ENCODE measurements at places on chromosomes 2 and 18. TPM values are rescaled to one million over a fixed set of nuclear protein-coding genes. Genes with fewer than 3 reads are reported as not detected.

GRCh38 chr18:21955757-21956652 is 213.4 kb upstream of the GATA6 start:
- no peak for DNase-seq
- H3K36me3 ChIP-seq: no peaks in the 10 kb centered on the region
- H3K4me1 ChIP-seq: no peaks in the 10 kb centered on the region

GRCh38 chr2:101327863-101328394 is 19.4 kb upstream of the RNF149 start:
- H3K36me3 ChIP-seq: no peaks in the 10 kb centered on the region
- DNase-seq: peak; percentile 57
- peaks cover 21% of the 10 kb centered on the region for H3K4me1 ChIP-seq
- no peaks in the 10 kb centered on the region for H3K27me3 ChIP-seq
- no peak overlapping the region for H3K4me3 ChIP-seq

DNA sequence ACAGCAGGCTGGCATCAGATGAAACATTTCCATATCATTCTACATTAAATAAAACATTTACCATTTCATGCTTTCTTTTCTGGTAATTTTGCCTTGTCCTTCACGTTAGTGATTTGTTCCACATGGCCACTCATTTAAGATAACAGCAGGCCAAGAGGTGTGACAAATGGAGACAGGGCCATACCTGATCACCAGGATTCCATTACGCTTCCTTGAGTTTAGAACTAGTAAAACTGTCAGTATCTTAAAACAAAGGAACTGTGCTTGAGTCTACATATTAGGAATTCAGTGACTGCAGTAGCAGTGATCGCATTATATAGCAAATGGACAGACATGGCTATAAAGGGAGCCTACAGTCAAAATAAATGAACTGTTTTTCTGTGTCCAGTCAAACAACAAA is 155.1 kb upstream of the FSHR start:
- no peak overlapping the region for H3K27ac ChIP-seq
- no peak for DNase-seq
- H3K27me3 ChIP-seq: no peaks in the 10 kb centered on the region
- H3K36me3 ChIP-seq: no peaks in the 10 kb centered on the region
- no peaks in the 10 kb centered on the region for H3K4me1 ChIP-seq

GRCh38 chr2:121202541-121203310 is 82.3 kb downstream of the TFCP2L1 start:
- H3K4me3 ChIP-seq: no peak overlapping the region
- no peak overlapping the region for H3K27ac ChIP-seq
- peaks cover 21% of the 10 kb centered on the region for H3K4me1 ChIP-seq
- no peaks in the 10 kb centered on the region for H3K27me3 ChIP-seq

Gene OTOS
- not detected for total RNA-seq

DNA sequence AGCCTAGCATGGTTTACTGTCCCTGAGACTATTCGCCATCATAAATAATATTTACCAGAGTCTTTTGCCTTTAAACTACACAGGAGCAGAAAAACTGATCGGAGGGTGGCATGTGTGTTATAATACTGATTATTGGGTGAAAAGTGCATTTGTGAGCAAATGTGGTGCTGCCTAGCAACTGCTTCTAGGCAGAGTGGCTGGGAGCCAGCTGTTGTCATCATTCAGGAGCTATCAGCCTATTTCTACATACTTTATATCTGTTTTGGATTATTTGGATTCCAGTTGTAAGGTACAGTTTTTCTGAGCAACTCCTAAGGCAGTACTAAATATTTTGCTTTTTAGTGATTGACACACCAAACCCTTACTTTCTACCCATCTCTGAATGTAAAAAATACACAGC is 75.0 kb upstream of the MSTN start:
- H3K4me3 ChIP-seq: no peak overlapping the region
- no peak overlapping the region for H3K27ac ChIP-seq
- no peaks in the 10 kb centered on the region for H3K36me3 ChIP-seq
- no peak for DNase-seq
- no peaks in the 10 kb centered on the region for H3K4me1 ChIP-seq

DNA sequence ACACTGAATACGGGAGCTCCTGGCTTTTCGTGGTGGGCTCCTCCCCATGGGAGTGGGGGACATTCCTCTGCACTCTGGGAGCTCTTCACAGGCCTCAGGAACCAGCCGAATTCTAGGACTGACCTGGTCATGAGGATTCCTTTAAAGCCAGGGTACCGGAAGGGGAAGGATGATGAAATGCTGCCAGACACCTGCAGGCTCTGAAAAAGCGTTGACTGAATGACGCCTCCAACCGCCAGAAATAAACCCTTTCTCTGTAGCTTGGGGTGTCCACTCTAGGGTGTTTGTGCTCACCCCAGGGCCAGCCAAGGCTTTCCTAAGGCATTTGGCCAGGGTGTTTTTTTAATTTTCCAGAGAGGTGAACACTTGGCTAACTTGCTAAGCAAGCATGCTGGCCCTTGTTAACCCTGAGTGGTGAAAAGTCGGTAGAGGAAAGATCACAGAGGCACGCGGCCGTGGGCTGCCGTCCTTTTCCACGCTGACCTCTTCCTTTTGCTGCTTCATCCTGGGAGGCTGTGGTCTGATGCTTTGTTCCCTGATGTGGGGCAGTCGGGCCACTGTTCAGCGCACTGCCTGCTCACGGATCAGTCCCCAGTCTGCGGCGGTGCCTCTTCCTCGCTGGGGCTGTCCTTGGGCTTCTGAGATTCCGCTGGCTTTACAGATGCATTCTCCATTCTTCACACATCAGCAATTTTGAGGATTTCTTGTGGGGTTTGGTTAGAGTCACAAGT is 32.0 kb downstream of the IMPA2 start:
- no peak overlapping the region for H3K4me3 ChIP-seq
- H3K36me3 ChIP-seq: no peaks in the 10 kb centered on the region
- no peaks in the 10 kb centered on the region for H3K27me3 ChIP-seq
- peak; percentile 57 for DNase-seq
- H3K4me1 ChIP-seq: peaks cover 61% of the 10 kb centered on the region

Gene ZNF521
- total RNA-seq: 25.3 TPM

DNA sequence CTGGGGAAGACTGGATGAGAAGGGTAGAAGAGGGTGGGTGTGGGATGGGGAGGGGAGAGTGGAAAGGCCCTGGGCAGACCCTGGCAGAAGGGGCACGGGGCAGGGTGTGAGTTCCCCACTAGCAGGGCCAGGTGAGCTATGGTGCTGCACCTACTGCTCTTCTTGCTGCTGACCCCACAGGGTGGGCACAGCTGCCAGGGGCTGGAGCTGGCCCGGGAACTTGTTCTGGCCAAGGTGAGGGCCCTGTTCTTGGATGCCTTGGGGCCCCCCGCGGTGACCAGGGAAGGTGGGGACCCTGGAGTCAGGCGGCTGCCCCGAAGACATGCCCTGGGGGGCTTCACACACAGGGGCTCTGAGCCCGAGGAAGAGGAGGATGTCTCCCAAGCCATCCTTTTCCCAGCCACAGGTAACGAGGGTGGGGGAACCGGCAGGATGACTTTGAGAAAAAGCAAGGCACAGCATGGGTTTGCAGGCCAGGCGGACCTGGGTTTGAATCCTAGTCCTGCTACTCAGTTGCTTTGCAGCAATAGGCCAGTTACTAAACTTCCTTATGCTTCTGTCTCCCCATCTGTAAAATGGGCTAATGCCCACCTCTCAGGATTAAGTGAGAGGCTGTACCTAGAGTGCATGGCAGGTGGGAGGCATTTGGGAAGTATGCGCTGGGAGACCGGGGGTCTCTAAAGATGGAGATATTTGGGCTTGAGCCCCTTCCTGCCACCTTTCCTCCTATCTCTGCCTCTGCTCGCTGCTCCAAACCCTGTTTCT is at the start of gene INHA:
TSS of gene INHA (plus strand) at position 74 of the 765 bp plus-strand sequence. CDS start at position 139, 65 bp downstream.
- H3K27ac ChIP-seq: peak within 1 kb of the TSS; percentile 79
- H3K4me3 ChIP-seq: peak within 1 kb of the TSS; percentile 83

GRCh38 chr2:110837446-110838409 is 105.4 kb downstream of the ACOXL start:
- no peaks in the 10 kb centered on the region for H3K36me3 ChIP-seq
- no peak for DNase-seq
- no peaks in the 10 kb centered on the region for H3K4me1 ChIP-seq

GRCh38 chr2:219525533-219526232 is 11.4 kb downstream of the ASIC4 start:
- no peak overlapping the region for H3K4me3 ChIP-seq
- H3K27ac ChIP-seq: no peak overlapping the region

GRCh38 chr2:5473635-5474034 is 218.5 kb upstream of the SOX11 start:
- no peak overlapping the region for H3K27ac ChIP-seq
- no peak overlapping the region for H3K4me3 ChIP-seq
- H3K4me1 ChIP-seq: no peaks in the 10 kb centered on the region

GRCh38 chr2:47295131-47295980 is 107.6 kb upstream of the MSH2 start:
- no peak overlapping the region for H3K4me3 ChIP-seq
- H3K27me3 ChIP-seq: no peaks in the 10 kb centered on the region
- H3K27ac ChIP-seq: peak overlapping the region; percentile 37

Gene KIAA2012
- not detected for total RNA-seq

- H3K27me3 ChIP-seq: no peaks in the 10 kb centered on the region
- H3K4me1 ChIP-seq: peaks cover 8% of the 10 kb centered on the region
- no peak for DNase-seq
Measured at GRCh38 chr18:25287106-25287505, 64.9 kb downstream of the ZNF521 start.

- H3K4me1 ChIP-seq: no peaks in the 10 kb centered on the region
- no peak for DNase-seq
- no peaks in the 10 kb centered on the region for H3K36me3 ChIP-seq
- H3K4me3 ChIP-seq: no peak overlapping the region
- no peak overlapping the region for H3K27ac ChIP-seq
- no peaks in the 10 kb centered on the region for H3K27me3 ChIP-seq
Measured at GRCh38 chr2:160076914-160077313, 14.5 kb upstream of the PLA2R1 start.

GRCh38 chr18:4758980-4759379 is 303.9 kb upstream of the DLGAP1 start:
- H3K4me1 ChIP-seq: no peaks in the 10 kb centered on the region
- DNase-seq: no peak
- H3K27me3 ChIP-seq: no peaks in the 10 kb centered on the region
- no peaks in the 10 kb centered on the region for H3K36me3 ChIP-seq

Gene RAB17
- total RNA-seq: 83.9 TPM

DNA sequence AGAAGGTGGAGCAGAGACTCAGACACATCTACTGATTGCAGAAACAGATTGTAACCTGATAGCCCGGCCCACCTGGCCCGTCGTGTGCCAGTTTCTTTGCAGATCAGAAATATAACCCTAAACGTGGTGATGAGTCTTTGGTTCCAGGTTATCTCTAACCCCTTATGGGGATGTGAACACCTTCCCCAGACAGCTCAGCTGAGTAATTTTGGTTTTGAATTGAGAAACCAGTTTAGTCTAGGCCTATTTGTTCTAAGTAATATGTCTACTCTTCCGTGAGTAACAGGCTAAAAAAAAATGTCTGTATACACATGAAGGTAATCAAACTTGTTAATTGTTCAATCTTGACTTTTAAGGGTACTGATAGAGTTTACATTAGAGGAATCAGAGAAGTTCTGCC is 35.7 kb downstream of the RASGRP3 start:
- DNase-seq: no peak
- H3K4me3 ChIP-seq: no peak overlapping the region
- H3K4me1 ChIP-seq: no peaks in the 10 kb centered on the region
- H3K27ac ChIP-seq: no peak overlapping the region
- no peaks in the 10 kb centered on the region for H3K27me3 ChIP-seq
- no peaks in the 10 kb centered on the region for H3K36me3 ChIP-seq

- H3K4me1 ChIP-seq: no peaks in the 10 kb centered on the region
- H3K4me3 ChIP-seq: no peak overlapping the region
- DNase-seq: no peak
- H3K27me3 ChIP-seq: no peaks in the 10 kb centered on the region
- peak overlapping the region; percentile 53 for H3K27ac ChIP-seq
Measured at GRCh38 chr2:179558010-179558934, 293.6 kb upstream of the SESTD1 start.

- peaks cover 20% of the 10 kb centered on the region for H3K4me1 ChIP-seq
- DNase-seq: no peak
- no peaks in the 10 kb centered on the region for H3K27me3 ChIP-seq
- no peak overlapping the region for H3K27ac ChIP-seq
Measured at GRCh38 chr2:64328415-64328722, 125.6 kb upstream of the LGALSL start.

GRCh38 chr2:13821255-13821880 is 811.1 kb upstream of the LRATD1 start:
- no peak overlapping the region for H3K27ac ChIP-seq
- H3K27me3 ChIP-seq: no peaks in the 10 kb centered on the region
- H3K36me3 ChIP-seq: no peaks in the 10 kb centered on the region
- H3K4me3 ChIP-seq: no peak overlapping the region
- H3K4me1 ChIP-seq: no peaks in the 10 kb centered on the region

DNA sequence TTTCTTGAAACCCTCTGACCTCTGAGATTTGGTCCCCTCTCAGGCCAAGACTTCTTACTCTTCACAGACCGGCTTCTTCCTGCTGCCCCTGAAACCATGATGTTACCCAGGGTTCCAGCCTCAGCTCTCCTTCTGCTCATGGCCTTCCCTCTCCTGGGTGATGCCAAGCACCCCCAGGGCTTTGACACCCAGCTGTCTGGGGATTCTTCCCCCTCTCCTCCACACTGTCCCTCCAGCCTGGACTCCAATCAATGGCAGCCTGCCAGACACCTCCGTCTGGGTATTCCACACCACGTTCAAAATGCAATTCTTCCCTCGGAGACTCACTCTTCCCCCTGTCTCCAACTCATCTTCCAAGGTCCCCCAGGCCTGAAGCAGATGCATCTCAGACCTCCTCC is 25.0 kb downstream of the SPP2 start:
- H3K27ac ChIP-seq: no peak overlapping the region
- H3K4me3 ChIP-seq: no peak overlapping the region
- H3K4me1 ChIP-seq: no peaks in the 10 kb centered on the region

DNA sequence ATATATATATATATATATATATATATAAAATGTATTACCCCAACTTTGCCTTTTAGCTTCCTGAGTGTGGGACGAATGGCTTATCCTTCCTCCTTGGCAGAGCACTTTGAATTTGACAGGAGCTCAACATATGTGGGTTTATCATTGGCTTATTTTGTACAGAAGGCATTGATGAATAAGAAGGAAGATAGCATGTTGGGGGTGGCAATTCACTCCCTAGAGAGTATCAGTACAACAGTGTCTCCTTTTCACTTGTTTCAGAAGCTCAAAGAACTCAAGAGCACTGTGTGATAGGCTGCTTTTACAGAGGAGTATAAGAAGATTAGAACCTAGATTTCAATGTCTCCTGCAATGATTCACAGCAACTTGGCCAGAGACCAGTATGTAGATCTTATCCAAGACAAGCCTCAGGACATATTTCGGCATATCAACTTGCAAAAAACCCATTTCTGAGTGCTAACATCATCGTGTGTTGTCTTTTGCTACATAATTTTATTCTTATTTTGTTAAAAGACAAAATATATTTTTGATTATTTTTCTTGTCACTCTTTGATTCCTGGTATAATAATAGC is 345.8 kb downstream of the SOCS6 start:
- no peak overlapping the region for H3K27ac ChIP-seq
- no peaks in the 10 kb centered on the region for H3K27me3 ChIP-seq
- H3K36me3 ChIP-seq: no peaks in the 10 kb centered on the region
- H3K4me3 ChIP-seq: no peak overlapping the region
- no peak for DNase-seq
- H3K4me1 ChIP-seq: no peaks in the 10 kb centered on the region

GRCh38 chr2:187207126-187207525 is 240.9 kb downstream of the CALCRL start:
- H3K36me3 ChIP-seq: no peaks in the 10 kb centered on the region
- H3K27ac ChIP-seq: no peak overlapping the region
- H3K27me3 ChIP-seq: no peaks in the 10 kb centered on the region
- no peaks in the 10 kb centered on the region for H3K4me1 ChIP-seq
- H3K4me3 ChIP-seq: no peak overlapping the region
- DNase-seq: no peak

Gene NT5DC4
- total RNA-seq: 0.55 TPM

Measured in upper lobe of left lung (tissue), 6 donors.